ENCODE measurements at places on chromosomes 6 and 20.

DNA sequence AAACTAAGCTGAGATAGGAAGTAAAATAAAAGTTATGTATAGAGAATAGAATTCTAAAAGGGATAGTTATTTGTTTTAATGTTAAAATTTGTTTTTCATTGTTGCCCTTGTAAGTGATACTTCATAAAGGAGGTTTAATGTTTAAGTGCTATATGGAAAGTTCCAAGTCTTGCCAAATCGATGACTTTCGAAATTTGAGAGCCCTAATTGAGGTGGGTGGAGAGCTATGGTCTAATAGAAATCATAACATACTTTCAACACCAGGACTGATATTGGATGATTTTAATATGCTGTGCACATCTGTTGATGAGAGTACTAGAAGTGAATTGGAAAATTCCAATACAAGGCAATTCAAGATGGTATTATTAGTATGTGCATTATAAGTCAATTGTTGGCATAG is 64.6 kb downstream of the RNF144B start:
- DNase-seq, result peak; percentile 82

GRCh38 chr6:73680289-73680918 is 15.6 kb upstream of the CD109 start:
- DNase-seq, result no peak

DNA sequence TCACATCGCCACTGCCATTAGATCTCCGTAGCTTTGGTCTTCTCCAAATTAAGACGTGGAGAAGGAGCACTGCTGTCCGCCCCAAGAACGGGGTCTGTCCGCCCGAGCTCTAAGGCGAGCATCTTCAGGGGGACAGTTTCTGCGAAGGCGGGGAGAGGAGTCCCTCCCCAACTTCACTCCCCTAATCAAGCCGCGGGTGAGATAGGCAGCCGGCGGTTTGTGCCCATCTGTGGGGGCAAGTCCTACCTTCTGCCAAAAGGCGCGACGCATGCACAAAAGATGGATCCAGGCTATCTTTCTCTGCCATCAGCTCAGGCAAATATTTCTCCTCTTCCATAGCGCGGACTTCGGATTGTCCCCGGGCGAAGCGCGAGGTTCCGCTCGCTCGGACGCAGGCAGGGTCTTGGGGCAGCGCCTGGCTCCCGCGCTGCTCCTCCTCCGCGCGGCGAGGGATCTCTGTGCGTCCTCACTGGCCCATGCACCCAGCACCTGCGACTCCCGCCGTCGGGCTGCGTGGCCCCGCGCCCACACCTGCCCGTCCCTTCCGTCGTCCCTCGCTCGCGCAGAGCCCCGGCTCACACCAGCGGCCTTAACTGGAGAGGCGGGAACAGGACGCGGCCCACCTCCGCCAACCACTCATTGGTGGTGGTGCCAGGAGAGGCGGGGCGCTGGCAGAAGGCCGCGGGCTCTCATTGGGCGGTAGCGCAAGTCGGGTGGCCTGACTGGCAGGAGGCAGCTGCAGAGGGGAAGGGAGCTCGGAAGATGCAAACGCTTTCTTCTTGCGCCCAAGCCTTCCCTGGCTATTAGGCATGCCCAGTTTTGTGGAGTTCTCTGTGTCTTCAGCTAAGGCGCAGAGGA is at the start of gene KHDRBS2:
KHDRBS2 (minus strand) TSS at position 614 of the 858 bp plus-strand sequence.
- DNase-seq, result peak; percentile 78

DNA sequence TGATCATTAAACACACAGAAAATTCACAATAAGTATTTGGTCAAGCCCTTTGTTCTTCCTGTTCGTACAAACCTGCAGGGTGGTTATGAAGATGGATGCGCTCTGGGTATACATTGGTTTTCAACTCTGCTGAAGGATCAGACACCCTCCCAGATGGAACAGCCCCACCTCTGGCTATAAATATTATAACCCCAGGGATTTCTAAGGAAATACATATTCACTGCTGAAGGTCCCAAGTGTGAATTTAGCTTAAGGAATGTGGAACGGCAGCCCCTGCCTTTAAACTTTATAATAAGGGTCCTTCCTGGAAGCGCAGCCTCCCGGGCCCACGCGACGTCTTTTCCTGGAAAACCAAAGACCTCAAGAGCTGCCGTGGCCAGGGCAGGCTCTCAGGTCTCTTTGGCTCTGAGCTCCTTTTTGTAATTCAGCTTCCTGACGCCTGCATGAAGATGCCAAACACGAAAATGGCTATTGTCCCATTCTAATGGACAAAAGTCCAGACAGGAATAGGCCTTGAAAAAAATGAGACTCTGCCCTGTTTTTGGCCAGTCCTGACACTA is 172.4 kb upstream of the SSTR4 start:
- DNase-seq, result no peak

GRCh38 chr6:24313251-24314141 is 44.4 kb downstream of the DCDC2 start:
- no peak for DNase-seq

- DNase-seq, result no peak
Measured at GRCh38 chr6:112800916-112801315, 453.8 kb downstream of the RFPL4B start.

DNA sequence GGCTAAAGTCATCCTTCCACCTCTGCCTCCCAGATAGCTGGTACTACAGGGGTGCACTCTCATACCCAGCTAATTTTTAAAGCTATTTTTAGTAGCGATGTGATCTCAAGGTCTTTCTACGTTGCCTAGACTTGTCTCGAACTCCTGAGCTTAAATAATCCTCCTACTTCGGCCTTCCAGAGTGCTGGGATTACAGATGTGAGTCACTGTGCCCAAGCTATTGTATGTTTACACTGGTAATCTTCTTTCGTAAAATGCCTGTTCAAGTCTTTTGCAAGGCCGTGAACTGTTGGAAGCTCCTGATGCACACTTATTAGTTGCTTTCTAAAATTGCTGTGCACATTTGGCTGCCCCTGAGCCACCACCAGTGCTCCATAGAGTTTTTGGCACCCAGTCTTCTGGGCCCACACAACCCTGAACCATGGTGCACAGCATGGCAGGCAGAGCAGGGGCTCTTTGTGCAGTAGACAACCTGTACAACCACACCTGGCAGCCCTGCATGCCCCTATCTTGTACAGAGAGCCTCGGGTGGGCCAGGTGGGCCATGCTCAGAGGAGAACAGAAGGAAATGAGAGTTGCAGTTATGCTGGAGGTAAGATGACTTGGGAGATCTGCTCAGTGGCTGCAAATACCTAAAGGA is 33.3 kb downstream of the PDRG1 start:
- DNase-seq, result no peak

DNA sequence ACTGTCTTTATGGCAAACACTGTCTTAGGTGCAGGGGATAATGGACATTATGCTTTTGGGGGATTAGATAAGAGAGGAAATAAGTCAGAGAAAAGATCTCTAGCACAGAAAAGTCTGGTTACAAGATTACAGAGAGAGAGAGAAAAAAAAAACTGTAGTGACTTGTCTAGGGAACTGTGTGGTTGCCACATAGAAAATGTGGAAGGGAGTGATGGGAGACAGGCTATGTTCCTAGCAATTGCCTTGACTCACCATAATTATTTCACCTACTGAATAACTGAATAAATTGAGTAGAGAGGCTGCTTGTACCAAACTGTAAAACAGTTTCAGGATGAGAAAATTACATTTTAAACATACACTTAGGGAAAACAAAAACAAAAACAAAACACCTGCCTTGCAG is 229.7 kb downstream of the LAMA2 start:
- no peak for DNase-seq

GRCh38 chr6:27138837-27139755 is 108.4 kb upstream of the PRSS16 start:
- DNase-seq, result peak; percentile 71

DNA sequence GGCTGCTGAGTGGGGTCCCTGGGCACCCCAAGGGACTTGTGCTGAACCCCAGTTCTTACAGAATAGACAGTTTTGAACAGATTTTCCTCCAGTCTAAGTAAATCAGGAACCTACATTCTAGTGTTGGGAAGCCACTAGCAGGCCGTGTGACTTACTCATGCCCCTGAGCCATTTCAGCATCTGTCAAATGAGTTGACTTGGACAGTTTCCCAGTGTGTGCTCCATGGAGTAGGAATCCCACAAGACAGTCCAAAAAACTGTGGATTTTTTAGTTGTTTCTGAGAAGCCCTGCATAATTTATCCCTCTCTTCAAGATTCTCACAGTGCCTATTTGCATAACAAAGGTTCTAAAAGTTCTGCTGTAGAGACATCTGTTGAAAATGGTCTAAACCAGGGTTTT is 2.1 kb downstream of the GABRR2 start:
- peak; percentile 50 for DNase-seq

GRCh38 chr6:135811644-135812526 is 39.6 kb upstream of the PDE7B start:
- no peak for DNase-seq

DNA sequence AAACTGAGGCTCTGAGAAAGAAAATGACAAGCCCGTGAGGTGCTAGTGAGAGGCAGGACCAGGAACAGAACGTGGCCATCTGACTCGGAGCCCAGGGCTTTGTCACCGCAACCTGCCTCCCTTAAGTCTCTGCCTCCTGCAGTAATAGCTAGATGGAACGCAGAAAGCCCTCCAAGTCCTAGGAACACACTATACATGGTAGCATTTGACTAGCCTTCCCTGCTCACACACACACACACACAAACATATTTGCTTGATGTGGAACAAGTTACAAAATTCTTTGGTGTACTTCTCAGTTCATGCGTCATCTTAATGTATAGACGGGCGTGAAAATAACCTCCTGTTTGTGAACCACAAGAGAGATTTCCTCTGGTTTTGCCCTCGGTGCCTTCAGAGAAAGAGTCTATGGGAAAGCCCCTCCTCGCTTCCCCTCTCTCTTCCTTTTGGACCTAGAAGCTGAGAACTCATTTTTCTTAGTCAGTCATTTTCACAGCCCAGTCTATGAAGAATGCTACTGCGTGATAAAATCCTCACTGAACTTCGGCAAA is 38.8 kb downstream of the C6orf52 start:
- peak; percentile 65 for DNase-seq
